ENCODE measurements at places on chromosomes 3 and 15.

GRCh38 chr3:29746163-29746760 is 465.4 kb downstream of the RBMS3 start:
- no peak for DNase-seq

DNA sequence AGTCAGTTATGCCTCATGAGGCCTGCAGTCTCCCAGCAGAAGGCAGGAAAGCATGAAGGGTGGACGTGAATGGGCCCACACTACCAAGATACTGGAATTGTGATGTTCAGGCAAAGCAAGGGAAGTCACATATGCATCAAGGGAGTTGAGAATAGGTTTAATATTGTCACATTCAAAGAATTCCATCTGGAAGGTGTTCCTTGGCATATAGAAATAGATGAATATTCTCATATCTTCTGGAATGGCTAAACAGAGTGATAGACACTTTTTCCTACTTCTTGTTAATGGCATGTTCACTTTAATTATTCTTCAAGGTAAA is 103.7 kb downstream of the CMSS1 start:
- DNase-seq, result no peak

DNA sequence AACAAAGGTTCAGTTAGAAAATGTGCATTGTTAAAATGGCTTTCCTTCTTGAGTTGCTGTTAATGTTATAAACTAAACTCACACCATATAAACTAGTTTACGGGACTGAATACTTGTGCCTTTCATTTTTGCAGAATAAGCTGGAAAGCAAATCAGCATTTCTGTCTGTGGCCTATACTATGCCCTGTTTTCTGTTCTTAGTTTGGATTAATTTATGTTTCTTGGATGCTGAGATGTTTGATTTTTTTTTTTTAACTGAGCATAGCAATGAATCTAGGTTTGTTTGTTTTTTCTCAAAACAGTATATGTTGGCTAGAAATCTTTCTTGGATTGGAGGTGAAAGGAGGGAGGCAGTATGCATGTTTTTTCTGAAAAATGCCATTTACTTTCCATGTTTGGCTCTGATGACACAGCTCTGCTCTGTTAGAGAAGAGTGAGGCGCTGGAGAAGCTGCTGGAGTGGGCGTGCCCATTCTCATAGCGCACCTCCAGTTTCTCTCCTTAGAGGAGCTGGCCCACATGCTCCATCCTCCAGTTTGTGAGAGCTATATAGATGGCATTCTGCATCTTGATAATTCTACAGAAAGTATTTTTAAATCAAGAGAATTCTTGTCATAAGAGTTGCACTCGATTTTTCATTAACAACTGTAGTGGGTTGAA is 423.6 kb upstream of the TPM1 start:
- no peak for DNase-seq

GRCh38 chr3:52443791-52444687 is 864 bp downstream of the SEMA3G start:
- no peak for DNase-seq

- no peak for DNase-seq
Observed at GRCh38 chr3:58063022-58063815, 55.0 kb downstream of the FLNB start.

- no peak for DNase-seq
Observed at GRCh38 chr15:48781017-48781416, 29.9 kb downstream of the CEP152 start.

DNA sequence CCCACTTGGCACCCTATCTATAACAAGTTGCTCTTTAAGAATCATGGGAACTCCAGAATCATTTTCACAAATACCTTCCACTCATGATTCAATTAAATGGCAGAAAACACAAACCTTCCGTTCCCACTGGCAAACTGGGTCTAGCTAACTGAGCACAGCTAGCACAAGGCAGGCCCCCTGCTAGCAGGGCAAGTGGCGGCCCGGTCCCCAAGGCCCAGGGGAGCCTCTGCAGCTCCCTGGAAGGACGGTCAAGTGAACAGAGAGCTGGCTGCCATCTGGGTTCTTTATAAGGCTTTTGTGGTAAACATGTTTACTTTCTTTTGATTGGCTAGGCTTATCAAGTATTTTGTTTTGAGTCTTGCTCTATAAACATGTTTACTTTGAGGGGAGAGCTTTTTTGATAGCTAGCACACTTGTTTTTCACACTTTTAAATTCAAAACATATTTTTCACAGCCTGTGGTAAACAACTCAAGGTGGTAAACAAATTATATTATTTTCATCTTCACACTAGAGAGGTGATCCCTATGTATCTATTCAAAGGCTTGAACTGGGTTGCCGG is 81.4 kb downstream of the FOXP1 start:
- DNase-seq, result no peak

GRCh38 chr3:25257026-25257425 is 171.0 kb upstream of the RARB start:
- DNase-seq, result no peak
